Memory B cell (primary cell): ENCODE measurements at places on chromosomes 1 and 21.

GRCh38 chr1:44413740-44414139 lies 8.7 kb downstream of the RNF220 start:
- no peak for DNase-seq

DNA sequence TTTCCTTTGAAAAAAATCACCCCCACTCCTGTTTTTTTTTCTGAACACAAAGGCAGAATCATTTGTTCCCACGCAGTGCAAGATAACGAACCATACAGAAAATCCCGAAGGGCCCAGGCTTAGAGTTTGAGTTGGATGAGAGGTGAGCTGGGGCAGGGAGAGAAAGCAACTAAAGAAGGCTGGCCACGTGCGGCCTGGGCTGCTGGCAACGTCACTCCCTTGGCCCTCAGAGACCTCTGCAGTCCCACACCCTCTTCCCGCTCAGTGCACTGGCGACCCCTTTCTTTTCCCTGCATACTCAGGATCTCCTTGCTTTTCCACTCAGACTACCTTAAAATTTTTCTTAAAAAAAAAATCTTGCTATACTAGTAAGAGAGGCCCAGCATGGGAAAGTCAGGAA lies 28.2 kb upstream of the CRNN start:
- no peak for DNase-seq

- DNase-seq, result no peak
Observed at GRCh38 chr1:114668784-114669561, 876 bp downstream of the DENND2C start.

DNA sequence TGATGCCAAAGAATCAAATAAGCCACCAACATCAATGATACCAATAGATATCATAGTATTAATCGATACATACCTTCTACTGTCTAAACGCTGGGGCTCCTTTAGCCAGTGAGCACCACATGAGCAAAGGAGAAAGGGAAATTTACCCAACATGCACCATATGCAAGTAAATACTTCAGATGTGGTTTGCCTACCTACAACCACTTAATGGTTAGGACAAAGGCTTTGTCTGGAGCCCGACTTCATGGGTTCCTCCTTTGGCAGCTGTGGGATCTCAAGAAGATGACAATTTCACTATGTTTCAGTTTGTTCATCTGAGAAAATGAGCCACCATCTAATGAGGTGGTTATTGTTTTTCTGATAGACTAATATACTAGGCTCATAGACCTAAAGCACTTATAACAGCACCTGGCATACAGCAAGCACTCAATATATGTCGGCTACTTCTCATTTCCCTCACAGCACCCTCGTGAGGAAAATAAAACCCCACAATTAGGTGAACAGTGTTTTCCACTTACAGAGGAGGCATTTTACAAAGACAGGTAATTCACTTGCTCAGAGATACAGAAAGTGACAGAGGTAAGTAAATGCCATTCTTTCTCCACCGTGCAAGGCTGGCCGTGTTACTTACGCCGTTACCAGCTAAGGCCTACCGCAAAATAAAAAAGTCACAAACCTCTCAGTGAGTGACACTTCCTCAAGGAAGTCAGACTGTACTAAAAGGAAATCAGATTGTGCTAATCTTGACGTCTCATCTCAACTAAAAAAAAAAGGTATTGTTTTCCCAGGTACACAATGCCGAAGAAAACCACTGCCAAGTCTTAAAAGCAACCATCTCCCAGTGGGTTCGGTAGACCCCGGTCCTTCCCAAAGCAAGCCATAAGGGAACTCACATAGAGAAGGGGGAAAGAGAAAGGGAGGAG lies 1.6 kb downstream of the TTC13 start:
- peak; percentile 16 for DNase-seq

DNA sequence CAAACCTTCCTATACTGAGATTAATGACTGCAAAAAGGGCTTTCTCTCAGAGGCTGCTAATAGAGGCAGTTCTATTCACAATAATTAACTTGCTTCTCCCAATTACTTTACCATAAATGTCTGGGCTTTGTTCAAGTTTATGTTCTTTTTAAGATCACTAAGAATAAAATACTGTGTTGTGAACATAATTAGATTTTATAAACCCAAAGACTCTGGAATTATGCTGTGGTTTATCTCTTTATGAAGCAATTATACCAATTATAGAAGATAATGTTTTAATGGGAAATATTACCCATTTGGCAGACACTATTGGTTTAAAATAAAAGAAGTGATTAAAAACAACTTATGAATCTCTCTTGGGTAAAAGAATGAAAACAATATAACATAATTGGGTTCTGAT lies 43.5 kb upstream of the IL12RB2 start:
- no peak for DNase-seq
